ENCODE measurements at places on chromosomes 3 and 15.

GRCh38 chr15:58369261-58369701 is 62.5 kb upstream of the LIPC start:
- H3K36me3 ChIP-seq, result no peaks in the 10 kb centered on the region
- no peaks in the 10 kb centered on the region for H3K27me3 ChIP-seq
- H3K27ac ChIP-seq, result no peak overlapping the region
- H3K4me3 ChIP-seq, result no peak overlapping the region

- H3K27ac ChIP-seq, result no peak overlapping the region
- no peak for DNase-seq
- no peaks in the 10 kb centered on the region for H3K36me3 ChIP-seq
- no peaks in the 10 kb centered on the region for H3K4me1 ChIP-seq
Observed at GRCh38 chr3:126275620-126275904, 81.6 kb downstream of the KLF15 start.

DNA sequence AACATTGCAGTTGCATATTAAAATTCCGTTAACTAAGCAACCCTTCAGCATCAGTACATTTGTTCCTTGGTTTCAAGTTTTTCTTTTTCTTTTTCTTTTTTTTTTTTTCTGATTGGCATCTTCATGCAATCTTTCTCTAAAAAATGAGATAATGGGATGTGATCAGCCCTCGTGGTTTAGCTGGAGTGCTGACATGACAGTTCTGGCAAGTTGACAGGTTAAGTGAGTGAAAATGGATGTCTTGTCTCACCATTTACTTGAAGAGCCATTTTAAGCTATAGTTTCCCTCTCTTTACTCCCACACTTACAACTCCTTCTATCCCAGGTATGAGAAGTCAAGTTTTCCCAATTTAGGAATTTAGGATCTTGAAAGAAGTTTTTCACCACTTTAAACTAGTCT is 495.2 kb downstream of the ROBO2 start:
- H3K27ac ChIP-seq, result no peak overlapping the region
- no peaks in the 10 kb centered on the region for H3K27me3 ChIP-seq
- no peak overlapping the region for H3K4me3 ChIP-seq
- H3K36me3 ChIP-seq, result no peaks in the 10 kb centered on the region
- no peaks in the 10 kb centered on the region for H3K4me1 ChIP-seq

- no peaks in the 10 kb centered on the region for H3K27me3 ChIP-seq
- H3K36me3 ChIP-seq, result no peaks in the 10 kb centered on the region
- H3K4me1 ChIP-seq, result no peaks in the 10 kb centered on the region
- no peak for DNase-seq
Observed at GRCh38 chr3:113170771-113171170, 40.6 kb upstream of the BOC start.

DNA sequence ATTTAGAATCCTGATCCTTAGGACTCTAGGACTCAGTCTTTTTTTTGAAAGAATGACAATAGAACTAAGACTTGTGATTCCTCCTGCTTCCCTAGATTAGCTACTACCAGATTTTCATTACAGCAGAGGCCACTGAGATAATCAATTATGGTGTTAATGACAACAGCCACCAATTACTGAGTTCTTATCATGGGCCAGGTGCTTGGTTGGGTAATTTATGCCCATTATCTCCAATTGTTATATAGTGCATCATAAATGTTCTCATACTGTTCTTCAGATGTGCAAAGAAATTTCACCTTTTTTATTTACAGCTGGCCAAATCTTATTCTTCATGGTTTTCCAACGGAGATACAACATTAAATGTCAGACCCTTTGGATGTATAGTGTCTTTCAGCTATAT is 162.9 kb upstream of the CMC1 start:
- H3K27me3 ChIP-seq, result no peaks in the 10 kb centered on the region
- no peaks in the 10 kb centered on the region for H3K4me1 ChIP-seq
- H3K36me3 ChIP-seq, result no peaks in the 10 kb centered on the region
- no peak for DNase-seq
